ENCODE measurements at places on chromosomes 12 and 14.

DNA sequence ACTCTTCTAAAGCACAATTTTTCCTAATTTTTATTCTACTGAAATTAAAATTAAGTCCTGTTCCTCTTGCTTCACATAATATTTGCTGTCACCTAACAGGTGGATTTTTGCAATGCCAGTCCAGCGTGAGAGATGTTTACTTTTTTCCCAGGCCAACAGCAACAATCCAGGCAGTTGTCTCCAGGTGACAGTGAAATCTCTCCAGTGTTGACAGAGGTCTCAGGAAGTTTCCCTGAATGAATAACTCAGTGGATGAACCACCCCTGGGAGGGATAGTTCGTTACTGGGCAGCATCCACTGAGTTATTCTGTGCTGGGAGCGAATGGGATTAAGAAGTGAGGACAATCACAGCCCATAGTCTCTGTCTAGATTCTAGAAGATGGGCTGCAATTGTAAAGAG lies 7.1 kb upstream of the NT5DC3 start:
- no peak for DNase-seq

GRCh38 chr12:26271889-26272492 lies 76.6 kb downstream of the SSPN start:
- DNase-seq: no peak

DNA sequence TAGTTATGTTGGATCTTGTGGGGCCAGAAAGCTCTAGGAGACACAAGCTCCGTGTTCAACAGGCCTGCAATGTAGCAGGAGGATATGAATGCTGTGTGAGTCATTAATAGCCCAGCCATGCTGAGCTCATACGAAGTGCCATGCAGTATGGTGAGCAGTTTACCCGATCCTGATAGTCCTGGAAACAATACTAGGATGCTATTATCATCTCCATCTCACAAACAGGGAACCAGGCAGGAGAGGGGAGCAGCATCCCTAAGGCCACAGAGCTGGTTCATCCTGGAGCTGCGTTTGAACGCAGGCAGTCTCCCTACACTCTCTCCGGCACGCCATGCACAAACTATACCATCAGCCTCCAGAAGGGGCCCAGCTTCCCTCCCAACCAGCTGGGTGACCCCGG lies 20.5 kb downstream of the TTC7B start:
- no peak for DNase-seq

DNA sequence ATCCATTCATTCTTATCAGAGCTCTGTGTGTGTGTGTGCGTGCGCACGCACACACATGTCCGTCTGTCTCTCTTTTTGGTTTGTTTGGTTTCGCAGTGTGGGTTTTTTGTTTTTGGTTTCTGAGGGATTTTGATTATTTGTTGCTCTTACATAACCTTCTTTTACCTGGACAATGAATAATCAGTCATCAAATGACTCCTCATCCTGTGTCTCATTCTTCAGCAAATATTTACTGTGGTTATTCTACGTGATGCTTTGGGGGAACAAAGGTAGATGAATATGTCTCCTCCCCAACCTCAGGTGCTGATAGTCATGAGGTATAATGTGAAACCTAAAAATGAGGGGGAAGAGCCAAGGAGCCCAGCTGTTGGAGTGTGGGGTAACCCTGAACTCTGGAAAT lies 92.4 kb downstream of the SAMD4A start:
- DNase-seq: no peak

DNA sequence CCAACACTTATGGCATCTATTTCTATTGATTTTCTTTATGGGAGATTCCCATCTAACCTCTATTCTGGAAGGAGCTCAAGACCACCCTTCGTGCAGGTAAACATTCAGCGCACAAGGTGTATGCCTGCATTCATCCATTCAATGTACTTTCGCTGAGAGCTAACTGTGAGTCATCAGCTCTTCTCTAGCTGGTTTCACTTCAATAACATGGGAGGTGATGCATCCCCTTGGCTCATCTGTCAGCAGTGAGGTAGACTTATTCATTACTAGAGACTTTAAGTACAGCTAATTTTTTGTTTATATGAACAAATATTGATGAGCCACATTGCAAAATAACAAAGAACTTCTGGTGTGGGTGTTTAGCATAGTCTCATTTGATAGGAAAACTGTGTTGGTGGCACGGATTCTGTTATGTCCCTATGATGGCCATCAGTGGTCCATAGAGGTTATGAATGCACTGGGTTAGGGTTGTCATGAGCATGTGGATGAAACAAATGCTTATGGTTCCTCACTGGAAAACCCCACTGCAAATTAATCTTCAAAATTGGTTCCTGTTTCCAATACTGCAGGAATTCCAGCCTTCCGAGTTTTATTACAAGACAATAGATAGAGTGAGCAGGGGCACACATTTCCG lies 1151.0 kb downstream of the BCL11B start:
- DNase-seq: no peak

DNA sequence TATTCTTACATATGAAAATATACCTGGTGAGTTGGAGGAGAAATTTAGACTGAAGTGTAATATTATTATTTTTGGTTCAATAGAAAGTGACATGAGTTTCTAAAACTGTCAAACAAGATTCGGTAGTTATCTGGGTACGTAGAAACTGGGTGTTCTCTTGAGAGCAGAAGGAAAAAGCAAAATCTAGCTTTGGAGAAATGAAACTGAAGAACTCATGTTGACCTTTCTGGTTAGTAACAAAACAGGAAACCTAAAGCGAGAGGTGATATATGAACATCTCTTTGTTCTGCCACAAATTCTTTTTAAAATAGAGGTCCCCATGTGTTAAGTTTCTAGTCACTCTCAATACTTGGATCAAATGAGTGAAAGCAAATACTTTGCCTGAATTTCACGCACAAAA lies 401.7 kb downstream of the TRHDE start:
- DNase-seq: no peak
